ENCODE measurements at places on chromosomes 7 and 10.

- DNase-seq = no peak
Observed at GRCh38 chr10:28253169-28253785, 49.6 kb downstream of the MPP7 start.

DNA sequence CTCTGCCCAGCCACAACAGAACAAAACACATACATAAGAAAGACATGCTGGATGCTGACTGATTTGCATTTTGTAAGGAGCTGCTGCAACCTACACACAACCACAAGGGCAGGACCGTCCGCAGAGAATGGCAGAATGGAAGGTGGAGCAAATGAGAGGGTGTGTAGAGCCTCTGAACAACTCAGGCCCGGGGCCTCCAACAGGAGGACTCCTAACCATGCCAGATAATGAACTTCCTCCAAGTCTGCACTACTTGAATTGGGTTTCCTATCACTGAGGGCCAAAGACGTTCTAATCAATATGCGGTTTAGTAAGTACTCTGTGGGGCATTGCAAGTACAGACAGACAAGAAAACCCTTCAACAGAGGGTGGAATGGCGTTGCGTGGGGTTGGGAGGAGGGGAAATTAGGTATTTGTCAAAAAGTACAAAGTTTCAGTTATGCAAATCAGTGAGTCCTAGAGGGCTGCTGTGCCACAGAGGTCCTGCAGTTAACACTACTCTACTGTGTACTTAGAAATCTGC is 14.6 kb downstream of the VOPP1 start:
- DNase-seq = no peak

DNA sequence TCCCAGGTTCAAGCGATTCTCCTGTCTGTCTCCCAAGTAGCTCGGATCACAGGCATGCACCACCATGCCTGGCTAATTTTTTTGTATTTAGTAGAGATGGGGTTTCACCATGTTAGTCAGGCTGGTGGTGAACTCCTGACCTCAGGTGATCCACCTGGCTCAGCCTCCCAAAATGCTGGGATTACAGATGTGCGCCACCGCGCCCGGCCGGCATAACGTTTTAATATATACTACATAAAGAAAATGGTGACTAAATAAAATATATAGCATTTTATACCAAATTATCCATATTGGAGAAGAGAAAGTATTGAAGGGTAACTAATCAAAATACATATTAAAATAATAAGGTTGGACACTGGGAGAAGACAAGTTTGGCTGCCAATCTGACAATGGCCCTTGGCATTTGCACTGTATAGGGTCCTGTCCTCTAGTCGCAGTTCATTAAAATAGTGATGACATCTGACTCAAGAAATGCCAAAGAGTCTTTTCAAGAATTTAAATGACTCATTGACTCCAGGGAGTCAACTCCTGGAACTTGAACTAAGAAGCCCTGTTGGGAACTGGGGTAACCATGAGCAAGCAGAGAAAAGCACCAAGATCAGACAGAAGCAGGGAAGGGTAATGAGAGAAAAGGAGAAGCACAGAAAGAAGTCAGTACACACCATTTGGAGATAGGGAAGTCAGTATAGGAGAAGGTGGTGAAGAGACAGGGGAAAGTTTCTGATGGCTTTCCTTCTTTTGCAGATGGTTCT is 91.1 kb downstream of the CH25H start:
- no peak for DNase-seq

GRCh38 chr10:26391701-26392695 is 46.1 kb upstream of the APBB1IP start:
- DNase-seq = no peak
